ENCODE measurements at places on chromosomes 2 and 18.

- DNase-seq, result no peak
Observed at GRCh38 chr2:43303889-43304288, 77.5 kb upstream of the ZFP36L2 start.

DNA sequence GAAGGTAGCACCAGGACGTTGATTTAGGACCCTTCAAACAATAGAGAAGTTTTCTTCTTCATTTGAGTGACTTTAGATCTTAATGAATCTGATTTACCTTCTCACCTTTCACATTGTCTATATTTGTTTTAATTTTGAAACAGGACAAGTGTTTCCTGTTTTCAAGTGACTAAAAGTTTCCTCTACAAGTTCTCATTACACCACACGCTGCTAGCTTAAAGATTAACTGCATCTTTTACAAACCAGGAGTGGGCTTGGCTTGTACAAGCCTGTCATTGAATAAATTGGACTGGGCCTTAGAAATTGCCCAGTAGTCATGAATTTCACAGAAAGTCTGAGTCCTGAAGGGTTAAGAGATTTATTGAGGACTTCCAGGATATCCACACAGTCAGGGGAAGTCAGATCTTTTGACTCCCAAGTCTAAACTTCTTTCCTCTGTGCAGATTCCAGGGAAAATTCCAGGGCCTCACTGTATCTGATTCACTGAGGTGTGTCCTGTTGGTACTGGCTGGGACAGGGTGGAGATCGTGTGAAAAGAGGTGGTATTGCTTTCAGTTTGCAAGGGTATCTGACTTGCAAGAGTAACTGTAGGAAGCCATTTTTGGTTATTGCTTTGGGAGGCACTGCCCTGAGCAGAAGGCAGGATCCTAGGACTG lies 3.4 kb downstream of the SGPP2 start:
- no peak for DNase-seq

DNA sequence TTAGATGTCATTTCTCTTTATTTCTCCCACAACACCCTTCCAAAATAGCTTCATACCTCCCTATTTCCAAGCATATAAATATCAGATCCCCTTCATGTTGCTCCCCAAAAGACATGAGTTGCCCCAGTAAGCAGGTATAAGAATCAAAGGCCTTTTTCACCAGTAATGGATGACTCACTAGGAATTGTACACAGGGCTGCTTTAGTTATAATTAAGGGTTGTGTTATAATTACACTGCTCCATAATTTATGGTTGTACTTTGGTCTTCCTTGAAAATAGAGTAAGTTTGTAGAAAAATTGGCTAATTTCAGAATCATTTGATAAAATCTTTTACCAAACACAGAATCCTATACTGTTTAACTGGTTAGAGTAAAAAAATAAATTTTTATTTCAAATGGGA lies 8.8 kb upstream of the AQP4 start:
- DNase-seq, result no peak

DNA sequence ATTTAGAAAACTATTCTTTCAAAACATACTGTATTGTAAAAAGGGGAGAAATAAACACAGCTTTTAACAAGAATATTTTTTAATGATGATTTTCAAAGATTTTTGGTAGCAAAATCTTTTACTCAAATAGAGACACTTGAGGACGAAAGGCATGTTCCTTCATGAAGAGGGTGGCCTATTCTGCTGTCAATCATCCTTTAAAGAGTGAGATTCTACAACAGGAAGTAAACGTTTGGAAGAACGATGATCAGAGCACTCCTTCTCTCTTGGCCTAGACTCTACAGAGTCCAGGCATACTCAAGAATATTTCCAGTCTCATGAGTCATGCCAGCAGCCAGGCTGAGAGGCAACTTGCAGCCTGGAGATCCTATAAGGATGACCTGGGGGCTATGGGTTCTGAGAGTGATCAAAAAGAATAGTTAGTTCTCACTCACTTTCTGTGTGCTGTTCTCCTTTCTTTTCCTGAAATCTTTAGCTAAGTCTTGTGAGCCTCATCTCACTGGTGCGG lies 62.4 kb upstream of the TCF4 start:
- DNase-seq, result no peak

- no peak for DNase-seq
Observed at GRCh38 chr2:114651933-114652332, 209.5 kb downstream of the DPP10 start.

GRCh38 chr2:135882415-135882814 lies 6.2 kb upstream of the MCM6 start:
- no peak for DNase-seq

GRCh38 chr18:46731316-46731715 lies 25.5 kb downstream of the ST8SIA5 start:
- DNase-seq, result no peak

DNA sequence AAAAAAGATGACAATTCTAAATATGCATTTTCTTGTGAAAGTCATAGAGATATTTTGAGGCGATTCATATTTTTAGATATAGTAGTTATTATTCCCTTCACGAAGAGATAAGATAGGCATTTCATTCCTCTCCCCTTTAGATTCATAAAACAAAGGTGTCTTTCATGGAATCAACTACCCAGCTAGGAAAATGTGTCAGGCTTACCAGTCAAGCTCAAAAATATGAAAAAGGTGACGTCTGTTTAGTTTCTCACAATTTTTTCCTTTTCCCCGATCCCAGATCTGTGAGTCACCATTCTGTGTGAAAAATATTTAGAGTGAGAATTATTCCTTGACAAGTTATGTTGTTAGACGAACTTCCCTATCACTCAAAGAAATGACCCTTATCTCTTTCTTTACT lies 95.4 kb upstream of the FN1 start:
- DNase-seq, result no peak
